ENCODE measurements at places on chromosomes 6 and 20. TPM values are rescaled to one million over a fixed set of nuclear protein-coding genes. Genes with fewer than 3 reads are reported as not detected.

DNA sequence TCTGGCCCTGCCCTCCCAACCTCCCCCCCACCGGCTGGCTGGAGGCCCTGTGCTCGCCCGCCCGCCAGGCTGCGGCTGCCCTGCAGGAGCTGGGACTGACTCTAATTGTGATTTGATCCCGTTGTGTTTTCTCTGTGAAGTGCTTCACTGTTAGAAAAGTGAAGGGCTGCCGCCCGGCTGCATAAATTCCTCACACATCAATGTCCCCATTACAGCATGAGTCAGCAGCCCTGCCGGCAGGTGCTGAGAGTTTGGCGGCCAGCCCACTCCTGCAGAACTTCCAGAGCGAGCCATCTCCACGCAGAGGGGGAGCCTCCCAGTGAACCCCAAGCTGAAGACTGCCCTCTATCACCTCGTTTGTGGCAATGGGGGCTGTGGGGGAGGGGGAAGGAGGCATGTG lies 137.9 kb downstream of the DLL1 start:
- no peak for DNase-seq

GRCh38 chr6:10384610-10385523 lies 30.0 kb downstream of the TFAP2A start:
- DNase-seq = no peak

The GATA5 gene
- 0.05 TPM for total RNA-seq

DNA sequence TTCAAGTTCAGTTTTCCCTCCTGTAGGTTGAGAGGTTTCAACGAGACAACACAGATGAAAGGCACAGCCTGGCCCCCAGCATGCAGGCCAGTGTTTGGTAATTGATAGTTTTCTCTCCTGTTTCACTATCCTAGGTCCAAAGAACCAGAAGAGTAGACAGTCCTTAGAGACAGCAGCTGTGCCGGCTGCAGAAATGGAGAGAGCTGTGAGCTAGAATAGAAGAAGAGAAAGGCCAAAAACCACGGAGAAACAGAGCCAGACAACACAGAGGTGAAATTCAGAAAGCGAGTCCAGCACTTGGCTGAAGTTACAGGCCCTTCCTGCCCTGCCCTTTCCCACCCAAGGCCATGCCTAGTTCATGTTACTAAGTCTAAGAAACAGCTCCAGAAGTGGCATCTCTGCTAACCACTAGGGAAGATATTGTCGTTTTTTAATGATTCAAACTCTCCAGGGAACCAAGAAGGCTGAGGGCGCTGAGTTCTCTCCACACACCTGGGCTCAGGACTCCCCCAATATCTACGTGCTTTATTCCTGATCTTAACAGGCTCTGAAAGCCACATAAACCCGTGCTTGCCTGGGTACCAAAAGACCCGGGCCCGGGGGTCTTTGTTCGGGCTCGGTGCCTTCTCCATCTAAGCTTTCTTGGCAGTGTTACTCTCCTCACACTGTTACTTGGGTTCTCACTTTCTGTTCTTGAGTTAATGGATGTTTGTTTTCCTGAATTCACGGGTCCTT lies 16.5 kb upstream of the RBPJL start:
- no peak for DNase-seq

The NFKBIL1 gene
- 15.4 TPM for total RNA-seq

GRCh38 chr6:39961178-39961577 lies 26.9 kb upstream of the MOCS1 start:
- no peak for DNase-seq

GRCh38 chr6:112054555-112055190 lies 769 bp downstream of the CCN6 start:
- no peak for DNase-seq

DNA sequence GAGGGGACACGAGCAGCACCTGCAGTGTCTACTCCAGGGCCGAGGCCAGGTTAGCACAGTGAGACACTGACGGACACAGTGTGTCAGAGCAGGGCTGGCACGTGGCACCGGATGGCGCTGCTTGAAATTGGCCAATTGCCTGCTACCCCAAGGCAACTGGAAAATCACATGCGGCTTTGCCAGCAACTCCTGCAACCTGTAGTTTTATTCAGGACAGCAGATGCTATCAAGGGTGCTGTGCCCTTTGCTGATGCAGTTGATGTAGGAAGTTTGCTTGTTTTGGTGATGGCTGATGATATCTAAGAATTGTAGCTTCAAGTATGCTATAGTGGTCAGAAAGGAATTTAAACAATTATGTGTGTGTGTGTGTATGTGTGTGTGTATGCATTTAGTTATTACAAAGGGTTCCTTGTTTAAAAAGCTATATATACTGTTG lies 25.9 kb downstream of the RIN2 start:
- DNase-seq = no peak

The ME1 gene
- 2.1 TPM for total RNA-seq

DNA sequence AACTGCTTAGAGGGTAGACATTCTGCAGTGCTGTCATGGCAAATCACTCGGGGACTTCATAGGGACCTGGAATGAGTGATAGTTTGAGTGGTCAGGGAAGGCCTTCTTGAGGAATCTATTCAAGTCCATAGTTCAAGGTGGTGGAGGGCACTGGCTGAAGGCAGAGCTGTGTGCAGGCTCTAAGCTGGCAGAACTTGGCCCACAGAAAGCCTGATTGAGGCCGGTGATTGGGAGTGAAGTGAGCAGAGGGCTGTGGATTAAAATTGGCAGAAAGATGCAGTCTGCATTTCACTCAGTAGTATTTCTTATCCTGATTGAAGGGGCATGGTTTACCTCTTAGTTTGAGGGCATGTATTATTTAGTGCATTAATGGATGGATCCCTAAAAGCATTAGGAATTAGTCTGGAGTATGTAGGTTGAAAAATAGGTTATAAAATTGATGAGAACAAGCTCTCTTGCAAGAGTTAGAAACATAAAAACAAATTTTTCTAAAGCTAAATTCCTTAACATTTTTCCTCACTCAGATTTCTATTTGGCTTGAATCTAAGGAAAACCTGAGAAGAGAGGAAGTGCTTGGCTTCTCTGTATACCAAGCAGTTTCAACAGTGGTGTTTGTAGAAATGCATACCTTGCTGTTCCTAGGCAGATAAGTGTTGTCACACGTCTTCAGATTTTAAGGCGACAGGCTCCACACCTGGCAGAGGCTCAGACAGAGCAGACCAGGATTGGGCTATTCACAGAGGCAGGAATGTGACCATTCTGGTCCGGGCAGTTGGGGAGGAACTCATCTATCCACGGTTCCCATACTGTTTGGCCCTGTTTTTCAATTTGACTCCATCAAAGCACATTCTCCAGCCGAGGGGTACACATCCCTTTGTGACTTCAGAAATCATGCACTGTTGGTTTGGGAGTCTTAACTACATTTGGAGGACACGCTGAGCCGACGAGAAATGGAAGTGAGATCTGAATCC lies 45.2 kb downstream of the UTRN start:
- DNase-seq = no peak

DNA sequence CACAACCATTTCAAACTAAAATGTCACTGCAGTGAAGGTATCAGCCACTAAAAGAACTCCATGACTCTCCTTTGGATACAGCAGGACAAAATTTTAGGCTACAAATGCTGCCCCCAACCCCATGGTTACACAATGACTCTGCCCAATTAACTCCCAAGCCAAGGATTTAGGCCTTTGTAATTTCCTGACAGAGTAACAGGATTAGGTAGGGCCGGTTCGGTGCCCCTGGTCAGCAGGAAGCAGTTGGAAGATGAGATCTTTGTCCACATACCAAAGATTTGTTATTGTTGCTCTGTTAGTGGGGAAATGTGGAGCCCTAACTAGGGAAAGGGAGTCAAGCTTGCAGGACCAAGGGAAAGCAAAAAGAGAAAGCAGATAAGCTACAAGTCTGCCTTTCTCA lies 26.7 kb upstream of the RIPK1 start:
- DNase-seq = no peak

DNA sequence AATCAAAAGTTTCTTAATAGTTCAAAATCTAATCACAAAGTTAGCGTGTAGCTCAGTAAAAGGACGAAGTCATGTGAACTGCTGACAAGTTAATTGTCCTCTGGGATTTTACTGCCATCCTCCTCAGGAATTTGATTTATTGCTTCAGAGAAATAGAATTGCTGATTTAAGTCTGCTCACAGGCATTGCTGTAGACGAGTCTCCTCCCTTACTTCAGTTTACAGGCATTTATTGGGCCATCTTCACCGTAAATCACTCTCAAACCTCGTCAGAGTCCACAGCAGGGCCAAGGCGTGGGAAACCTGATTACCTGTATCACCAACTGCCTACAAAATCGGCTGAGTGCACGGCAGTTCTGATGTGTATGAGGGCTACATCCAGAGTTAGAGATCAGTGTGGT lies 119.1 kb upstream of the PDE10A start:
- no peak for DNase-seq

The RIMS4 gene
- total RNA-seq = 0.14 TPM

GRCh38 chr6:46704562-46704961 lies 16.9 kb downstream of the TDRD6 start:
- DNase-seq = no peak

DNA sequence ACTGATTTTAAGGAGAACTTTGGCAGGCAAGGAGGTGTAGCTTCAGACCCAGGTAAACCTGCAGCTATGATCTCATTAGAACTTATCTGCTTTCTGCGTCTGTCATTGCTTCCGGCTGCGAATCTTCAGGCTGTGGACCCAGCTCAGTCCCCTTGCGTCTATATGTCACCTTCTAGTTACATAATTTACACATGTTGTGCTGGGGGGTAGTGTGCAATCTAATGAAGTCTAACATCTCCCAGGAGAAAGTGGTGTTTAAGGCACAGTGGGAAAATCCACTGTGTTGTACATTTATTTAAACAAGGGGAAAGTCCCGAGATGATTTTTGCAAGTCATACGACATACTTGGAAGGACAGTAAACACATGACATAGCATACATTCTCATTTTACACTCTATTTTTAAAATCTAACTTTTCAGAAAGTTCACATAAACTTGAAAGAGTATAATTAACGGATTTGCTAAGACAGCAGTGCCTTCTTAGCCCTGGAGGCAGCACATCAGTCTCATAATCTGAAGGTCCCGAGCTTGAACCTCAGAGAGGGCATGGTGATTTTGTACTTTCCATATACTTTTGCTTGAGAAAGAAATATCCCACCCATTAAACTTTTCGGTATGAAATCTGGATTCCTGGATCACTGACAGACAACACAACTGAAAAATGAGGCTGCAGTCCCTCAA lies 35.2 kb downstream of the GPX6 start:
- DNase-seq = no peak

GRCh38 chr6:158596861-158597260 lies 37.0 kb downstream of the TMEM181 start:
- peak; percentile 51 for DNase-seq

DNA sequence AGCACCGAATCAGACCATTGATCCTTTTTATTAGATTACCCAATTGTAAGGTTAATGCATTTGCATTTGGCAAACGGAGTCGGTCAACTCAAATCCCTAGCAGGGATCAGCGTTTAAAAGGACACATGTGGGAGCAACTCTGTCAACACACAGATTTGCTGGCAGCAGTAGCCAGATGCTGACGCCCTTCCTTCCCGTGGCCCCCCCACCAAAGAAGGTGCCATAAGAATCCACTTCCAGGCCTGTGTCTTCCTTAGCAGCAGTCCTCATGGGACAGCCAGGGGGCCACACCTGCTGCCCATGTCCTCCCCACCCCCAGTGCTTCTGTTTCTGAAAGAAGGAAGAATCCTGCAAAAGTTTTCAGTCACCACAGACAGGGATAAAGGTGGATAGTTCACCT lies 24.5 kb upstream of the MAFB start:
- no peak for DNase-seq

The IDH3B gene
- total RNA-seq = 121 TPM

The PET117 gene
- total RNA-seq = 11.9 TPM
